ENCODE measurements at places on chromosomes 12 and 14.

DNA sequence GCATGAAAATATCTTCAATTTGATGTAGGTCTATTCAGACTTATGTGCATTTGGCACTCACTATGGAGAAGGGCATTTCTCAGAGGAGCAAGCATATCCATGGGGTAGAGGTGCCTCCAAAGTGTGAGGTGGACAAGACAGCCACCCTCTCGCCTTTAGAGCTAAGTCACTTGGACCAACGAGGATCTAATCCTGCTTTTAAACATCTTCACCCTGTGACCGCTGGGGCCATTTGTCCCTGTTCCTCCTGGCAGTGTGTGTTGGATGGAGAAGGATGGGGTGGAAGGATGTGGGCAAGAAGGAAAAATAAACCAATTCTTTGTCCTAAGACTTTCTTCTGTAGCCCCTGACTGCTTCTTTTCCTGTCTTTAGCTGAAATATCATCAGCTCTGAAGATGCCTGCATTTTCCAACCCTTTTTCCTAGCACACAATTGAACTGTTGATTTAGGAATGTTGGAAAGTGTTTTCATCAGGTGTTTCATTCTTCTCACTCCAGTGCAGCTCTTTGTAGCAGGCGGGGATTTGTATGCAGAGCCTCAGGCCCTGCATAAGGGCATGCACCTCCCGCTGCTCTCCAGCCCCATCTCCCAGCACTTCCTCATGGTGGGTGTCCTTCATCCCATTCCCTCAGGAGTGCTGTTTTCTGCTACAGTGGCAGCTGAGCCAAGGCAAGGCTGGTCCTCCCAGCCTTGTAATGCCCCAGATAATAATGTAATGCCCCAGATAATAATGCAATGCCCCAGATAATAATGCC is 5.3 kb downstream of the FGF6 start:
- DNase-seq: no peak

GRCh38 chr12:39807043-39807442 is 187.4 kb upstream of the ABCD2 start:
- DNase-seq: no peak

- no peak for DNase-seq
These were observed 409.1 kb downstream of the AEBP2 start for GRCh38 chr12:19848421-19848820.

- DNase-seq: no peak
These were observed 4.3 kb upstream of the NKX2-1 start for GRCh38 chr14:36524220-36524837.

DNA sequence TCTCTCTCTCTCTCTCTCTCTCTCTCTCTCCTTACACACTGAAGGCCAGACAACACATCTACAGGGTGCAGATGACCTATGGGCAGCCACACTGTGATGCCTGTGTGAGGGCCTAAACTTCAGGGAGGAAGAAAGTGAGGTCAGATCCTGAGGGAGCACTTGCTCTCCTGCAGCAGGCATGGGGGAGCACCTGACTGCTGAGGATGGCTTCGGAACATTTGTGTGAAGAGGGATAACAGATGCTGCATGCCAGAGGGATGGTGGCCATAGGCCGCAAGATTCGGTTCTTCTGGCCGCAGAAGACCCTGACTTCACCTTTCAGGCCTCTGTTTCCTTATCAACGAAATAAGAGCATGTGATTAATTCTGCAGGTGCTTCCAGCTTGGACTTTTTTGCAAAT is 11.7 kb upstream of the SERPINA11 start:
- DNase-seq: no peak
